ENCODE measurements at places on chromosomes 7 and 10. TPM values are rescaled to one million over a fixed set of nuclear protein-coding genes. Genes with fewer than 3 reads are reported as not detected.

Gene CALY
- total RNA-seq, result not detected

Gene LRRC17
- total RNA-seq, result 43.8 TPM

Gene SPDYE11
- 0.04 TPM for total RNA-seq

Gene FAM180A
- 0.62 TPM for total RNA-seq

Gene OR2A1
- total RNA-seq, result 0.13 TPM

Gene CALHM1
- total RNA-seq, result not detected

Gene XRCC2
- total RNA-seq, result 3.5 TPM

Gene PTPRN2
- total RNA-seq, result 1.4 TPM

Gene UTF1
- total RNA-seq, result not detected

Gene CCDC146
- total RNA-seq, result 6.7 TPM

- no peak overlapping the region for H3K4me3 ChIP-seq
- no peaks in the 10 kb centered on the region for H3K27me3 ChIP-seq
- H3K36me3 ChIP-seq, result no peaks in the 10 kb centered on the region
- no peak for DNase-seq
- H3K27ac ChIP-seq, result no peak overlapping the region
These were observed 178.3 kb upstream of the PTER start for GRCh38 chr10:16258291-16259040.

DNA sequence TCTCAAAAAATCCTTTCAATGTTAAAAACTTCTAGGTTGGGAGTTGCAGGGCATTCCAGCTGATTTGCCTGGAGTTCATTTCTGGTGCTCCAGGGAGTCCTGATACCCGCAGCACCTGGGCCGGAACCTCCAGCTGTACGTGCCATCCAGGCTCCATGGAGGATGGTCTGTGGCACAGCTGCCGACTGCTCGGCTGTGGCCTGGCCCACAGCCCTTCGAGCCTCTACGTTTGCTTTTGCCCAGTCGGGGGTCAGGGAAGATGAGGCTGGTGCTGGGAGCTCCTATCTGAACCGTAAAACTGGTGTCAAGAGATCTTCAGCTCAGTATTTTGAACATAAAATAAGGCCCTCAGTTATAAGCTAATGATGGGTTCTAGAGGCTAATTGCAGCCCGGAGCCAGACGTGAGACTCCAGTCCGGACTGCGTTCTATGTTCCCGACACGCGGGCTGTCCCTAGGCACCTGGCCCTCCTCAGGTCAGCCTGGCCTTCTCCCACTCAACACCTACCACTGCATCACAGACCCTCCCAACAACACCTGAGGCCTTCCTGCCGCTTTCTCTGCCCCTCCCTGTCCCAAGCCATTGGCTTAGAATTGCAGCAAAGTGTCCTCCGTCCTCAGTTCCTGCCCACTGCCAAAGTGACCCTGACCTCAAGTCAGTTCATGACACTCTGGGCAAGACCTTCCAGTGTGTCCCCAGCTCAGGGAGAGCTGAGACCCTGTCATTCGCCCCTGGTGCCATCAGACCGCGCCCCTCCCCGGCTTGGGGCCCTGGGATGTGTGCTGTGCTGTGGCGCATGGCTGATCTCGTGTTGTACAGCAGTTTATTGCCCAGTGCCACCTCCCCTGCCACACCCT is 64.2 kb upstream of the DNAJB6 start:
- no peak for DNase-seq
- peaks cover 24% of the 10 kb centered on the region for H3K36me3 ChIP-seq
- no peaks in the 10 kb centered on the region for H3K27me3 ChIP-seq
- peaks cover 28% of the 10 kb centered on the region for H3K4me1 ChIP-seq

DNA sequence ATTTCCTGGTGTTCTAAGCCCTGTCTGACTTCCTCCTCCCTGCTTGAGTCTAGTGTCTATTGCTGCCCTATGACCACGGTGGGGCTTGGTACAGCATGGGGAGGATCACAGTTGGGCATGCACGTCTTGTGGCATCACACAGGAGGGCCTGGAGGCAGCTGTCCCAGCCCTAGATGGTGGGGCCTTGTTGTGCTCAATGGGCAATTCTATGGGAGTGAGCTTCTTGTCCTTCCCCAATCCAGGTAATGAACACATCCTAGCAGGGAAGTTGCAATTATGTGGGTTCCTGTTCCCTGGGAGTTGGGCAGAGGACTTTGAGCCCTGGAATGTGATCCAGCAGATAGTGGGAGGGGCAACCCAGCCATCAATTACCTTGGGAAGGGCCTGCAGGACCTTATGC is 10.8 kb upstream of the FAM3C start:
- H3K27ac ChIP-seq, result no peak overlapping the region
- peaks cover 2% of the 10 kb centered on the region for H3K4me1 ChIP-seq
- H3K27me3 ChIP-seq, result no peaks in the 10 kb centered on the region
- no peak for DNase-seq
- no peaks in the 10 kb centered on the region for H3K36me3 ChIP-seq
- H3K4me3 ChIP-seq, result no peak overlapping the region

DNA sequence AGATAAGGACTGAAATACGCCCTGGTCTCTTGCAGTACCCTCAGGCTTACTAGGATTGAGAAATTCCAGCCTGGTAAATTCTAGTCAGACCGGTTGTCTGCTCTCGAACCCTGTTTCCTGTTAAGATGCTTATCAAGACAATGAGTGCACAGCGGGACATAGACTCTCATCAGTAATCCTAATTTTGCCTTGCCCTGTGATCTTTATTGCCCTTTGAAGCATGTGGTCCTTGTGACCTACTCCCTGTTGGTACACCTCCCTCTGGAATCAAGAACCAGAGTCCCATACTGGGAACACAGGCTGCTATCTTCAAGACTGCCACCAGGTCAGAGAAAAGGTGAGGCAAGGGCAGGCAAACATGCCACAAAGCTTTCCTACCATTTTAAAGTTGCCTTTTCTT is 7.2 kb downstream of the C10orf53 start:
- DNase-seq, result no peak
- H3K4me3 ChIP-seq, result no peak overlapping the region
- H3K4me1 ChIP-seq, result no peaks in the 10 kb centered on the region
- H3K36me3 ChIP-seq, result no peaks in the 10 kb centered on the region

GRCh38 chr7:69335331-69335730 is 262.9 kb upstream of the AUTS2 start:
- H3K4me1 ChIP-seq, result peaks cover 19% of the 10 kb centered on the region
- H3K4me3 ChIP-seq, result no peak overlapping the region
- peak overlapping the region; percentile 7 for H3K27ac ChIP-seq
- peak; percentile 43 for DNase-seq

DNA sequence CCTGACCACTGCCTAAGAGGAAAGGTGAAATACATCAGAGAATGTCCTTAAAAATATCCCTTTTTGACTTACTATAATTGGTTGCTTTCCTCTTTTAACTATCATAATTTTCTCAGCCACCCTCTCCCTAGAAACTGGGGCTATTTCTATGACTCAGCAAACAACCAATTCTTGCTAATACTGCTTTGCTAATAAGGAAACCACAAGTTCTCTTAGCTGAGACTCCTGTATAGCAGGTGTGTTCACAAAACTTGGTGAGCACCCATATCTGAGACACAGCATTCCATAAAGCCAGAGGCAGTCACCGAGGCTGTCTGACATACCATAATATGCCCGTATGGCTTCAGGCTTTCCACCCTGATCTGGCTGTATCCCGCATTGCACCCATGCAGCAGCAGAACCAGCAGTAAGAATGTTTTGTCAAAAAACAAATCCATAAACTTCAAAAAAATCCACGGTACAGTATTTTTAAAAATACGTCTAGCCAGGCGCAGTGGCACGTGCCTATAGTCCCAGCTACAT is 191.7 kb upstream of the C7orf33 start:
- H3K4me3 ChIP-seq, result no peak overlapping the region
- H3K27me3 ChIP-seq, result peaks cover 7% of the 10 kb centered on the region
- DNase-seq, result no peak
- no peaks in the 10 kb centered on the region for H3K4me1 ChIP-seq
- no peak overlapping the region for H3K27ac ChIP-seq

DNA sequence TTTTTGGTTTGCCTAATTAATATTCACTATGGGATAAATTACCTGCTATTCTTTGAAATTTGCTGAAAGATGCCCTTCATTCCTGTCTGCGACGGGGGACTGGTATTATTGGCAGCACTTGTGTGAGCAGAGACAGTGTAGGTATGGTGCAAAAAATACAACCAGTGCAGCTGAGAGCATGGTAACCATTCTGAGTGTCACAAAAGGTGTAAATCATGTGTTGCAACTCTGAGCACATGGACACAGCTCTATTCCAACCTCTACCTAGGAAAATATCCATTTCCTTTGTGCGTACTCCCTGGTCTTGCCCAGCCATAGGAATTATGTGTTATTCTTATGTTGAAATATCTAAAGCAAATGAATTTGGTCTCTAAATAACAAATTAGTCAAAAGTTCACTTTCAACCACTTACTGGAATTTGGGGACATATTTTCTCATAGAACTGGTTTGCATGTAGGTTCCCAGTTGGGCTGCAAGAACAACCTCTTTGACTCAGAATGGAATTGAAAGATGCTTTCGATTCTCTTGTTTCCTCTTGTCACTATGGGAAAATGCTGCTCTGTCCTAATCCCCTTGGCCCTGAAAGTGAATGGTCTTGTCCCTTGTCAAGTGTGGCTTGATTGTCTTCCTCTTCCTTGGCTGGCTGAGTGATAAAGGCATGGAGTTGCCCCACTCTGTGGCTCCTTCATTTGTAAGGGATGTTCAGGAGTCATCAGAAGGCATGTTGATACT is 57.0 kb downstream of the CELF2 start:
- no peak overlapping the region for H3K27ac ChIP-seq
- H3K4me3 ChIP-seq, result no peak overlapping the region
- no peak for DNase-seq
- peaks cover 14% of the 10 kb centered on the region for H3K4me1 ChIP-seq
- H3K27me3 ChIP-seq, result no peaks in the 10 kb centered on the region

GRCh38 chr7:22581099-22581498 is 81.1 kb upstream of the STEAP1B start:
- DNase-seq, result no peak
- no peaks in the 10 kb centered on the region for H3K27me3 ChIP-seq
- no peak overlapping the region for H3K27ac ChIP-seq
- no peaks in the 10 kb centered on the region for H3K36me3 ChIP-seq
- no peak overlapping the region for H3K4me3 ChIP-seq

DNA sequence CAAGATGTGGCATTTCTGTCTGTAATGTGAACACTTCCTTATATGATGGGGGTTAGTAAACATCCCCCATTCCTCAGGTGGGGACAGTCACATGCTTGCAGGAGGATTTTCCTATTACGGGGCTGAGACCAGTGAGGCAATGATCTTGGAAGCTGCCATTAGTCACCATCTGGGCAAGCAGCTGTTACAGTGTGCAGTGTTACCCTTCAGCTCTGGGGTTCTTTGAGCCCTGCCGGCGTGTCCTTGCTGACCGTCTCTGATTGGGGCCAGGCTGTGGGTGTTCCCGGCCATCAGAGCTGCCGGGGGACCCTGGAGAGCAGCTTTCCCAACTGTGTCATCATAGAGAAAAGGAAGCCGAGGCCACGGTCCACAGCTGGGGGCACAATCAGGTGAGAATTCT is 126.8 kb upstream of the FAM20C start:
- H3K4me3 ChIP-seq, result no peak overlapping the region
- peaks cover 57% of the 10 kb centered on the region for H3K4me1 ChIP-seq
- no peak for DNase-seq
- H3K27me3 ChIP-seq, result peaks cover 2% of the 10 kb centered on the region
- H3K27ac ChIP-seq, result no peak overlapping the region

- DNase-seq, result no peak
These were observed 23.1 kb downstream of the SHH start for GRCh38 chr7:155789001-155789725.

DNA sequence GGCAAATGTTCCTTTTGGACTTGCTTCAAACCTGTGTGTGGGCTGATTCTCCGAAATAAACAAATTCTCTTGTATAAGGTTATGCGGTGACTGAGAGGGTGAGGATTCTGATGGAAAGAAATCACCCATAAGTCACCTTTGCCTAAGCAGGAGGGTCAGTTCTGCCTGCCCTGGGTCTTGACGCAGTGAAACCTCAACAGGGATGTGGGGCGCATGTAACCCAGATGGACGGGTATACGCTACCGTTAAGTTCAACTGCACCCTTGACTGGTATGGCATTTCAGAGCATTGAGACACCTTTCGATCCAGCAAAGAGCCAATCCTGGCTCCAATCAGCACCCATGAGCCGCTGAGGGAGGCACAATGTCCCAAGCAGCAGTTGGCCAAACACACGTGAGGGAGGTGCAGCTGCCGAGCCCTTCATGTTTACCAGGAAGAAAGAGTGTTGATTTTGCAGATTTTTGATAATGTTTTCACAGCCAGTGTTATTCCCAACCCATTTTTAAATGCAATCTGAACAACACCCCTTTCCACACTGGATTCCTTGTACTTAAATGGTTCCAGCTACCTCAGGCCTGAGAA is 48.1 kb downstream of the SORBS1 start:
- H3K27me3 ChIP-seq, result no peaks in the 10 kb centered on the region
- H3K36me3 ChIP-seq, result no peaks in the 10 kb centered on the region

- no peaks in the 10 kb centered on the region for H3K4me1 ChIP-seq
- no peak overlapping the region for H3K27ac ChIP-seq
- no peak overlapping the region for H3K4me3 ChIP-seq
- no peaks in the 10 kb centered on the region for H3K36me3 ChIP-seq
- no peaks in the 10 kb centered on the region for H3K27me3 ChIP-seq
These were observed 82.6 kb upstream of the PCGF5 start for GRCh38 chr10:91137822-91138221.

DNA sequence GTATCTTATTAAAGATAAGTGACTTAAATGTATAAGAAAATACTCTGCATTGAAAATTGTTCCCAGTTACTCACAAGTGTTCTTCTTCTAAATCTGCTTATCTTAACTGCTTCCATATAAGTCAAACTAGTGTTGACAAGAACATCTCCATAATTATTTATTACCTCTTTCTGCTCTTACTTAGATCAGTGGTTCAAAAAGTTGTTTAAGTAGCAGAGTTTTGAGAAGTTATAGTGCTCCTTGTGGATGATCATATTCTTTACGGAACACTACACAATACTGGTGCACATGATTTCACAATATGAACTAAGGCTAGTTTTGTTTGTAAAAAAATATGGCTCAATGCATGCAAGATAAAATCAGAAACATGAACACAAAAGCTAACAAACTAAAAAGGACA is 168.4 kb downstream of the SEMA3D start:
- no peak for DNase-seq
- H3K4me1 ChIP-seq, result no peaks in the 10 kb centered on the region
- no peak overlapping the region for H3K4me3 ChIP-seq
- no peaks in the 10 kb centered on the region for H3K27me3 ChIP-seq
- no peak overlapping the region for H3K27ac ChIP-seq
